ENCODE measurements at places on chromosomes 1 and 21.

DNA sequence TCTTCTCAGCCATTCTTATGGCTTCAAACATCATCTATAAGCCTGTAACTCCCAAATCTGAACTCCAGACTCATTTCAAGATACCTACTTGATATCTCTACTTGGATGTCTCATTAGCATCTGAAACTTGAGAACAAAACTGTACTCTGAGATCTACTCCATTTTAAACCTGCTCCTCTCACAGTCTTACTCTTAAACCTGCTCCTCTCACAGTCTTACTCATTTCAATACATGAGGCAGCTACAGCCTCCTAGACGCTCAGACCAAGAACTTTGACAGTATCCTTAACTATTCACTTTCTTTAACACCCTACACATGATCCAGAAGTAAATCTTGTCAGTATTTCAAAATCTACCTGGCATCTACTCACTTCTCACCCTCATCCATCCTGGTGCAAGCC is 54.3 kb downstream of the NBPF6 start:
- no peak for DNase-seq

DNA sequence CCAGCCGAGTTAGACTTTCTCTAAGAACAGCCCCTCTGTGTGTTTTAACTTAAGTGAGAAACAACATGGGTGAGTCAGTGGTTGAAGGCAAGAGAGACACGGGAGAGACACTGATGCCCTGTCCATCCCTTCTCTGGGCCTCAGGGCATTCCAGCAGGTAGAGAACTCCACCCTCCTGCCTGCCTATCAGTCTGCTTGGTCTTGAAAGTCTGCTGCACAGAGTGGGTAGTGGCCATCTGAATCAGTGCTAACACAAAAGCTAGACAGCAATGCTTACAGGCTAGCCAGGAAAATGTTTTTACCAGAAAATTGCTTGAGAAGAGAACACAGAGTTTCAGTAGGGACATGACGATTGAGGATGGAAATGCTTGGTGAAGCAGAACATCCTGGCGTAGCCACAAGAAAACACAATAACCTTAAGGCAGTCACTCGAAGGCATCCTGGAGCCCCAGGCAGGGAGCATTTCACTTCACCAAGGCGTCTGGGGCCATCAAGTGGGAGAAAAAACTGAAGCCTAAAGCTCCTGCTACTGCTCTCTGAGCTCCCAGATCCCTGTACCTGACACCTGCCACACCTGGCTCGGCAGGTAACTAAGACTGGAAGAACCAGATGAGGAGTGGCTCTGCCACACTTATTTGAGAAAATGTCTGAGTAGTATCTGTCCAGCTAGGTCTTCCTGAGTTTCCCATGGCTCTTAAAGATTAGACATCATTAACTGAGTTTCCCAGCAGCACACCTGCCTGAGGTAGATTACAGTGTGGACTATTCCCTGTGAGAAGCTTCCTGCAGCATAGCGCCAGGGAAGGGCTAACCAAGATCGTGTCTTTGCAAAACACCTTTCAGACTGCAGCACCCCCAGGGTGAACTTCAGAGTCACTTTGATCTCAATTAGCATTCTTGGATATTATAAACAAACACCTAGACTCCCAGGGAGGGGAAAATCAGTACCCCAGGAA is 18.1 kb upstream of the LBR start:
- DNase-seq = no peak

- DNase-seq = no peak
These were observed 92.8 kb upstream of the IFFO2 start for GRCh38 chr1:19049128-19049768.

GRCh38 chr21:31530897-31531705 is 128.4 kb upstream of the SOD1 start:
- no peak for DNase-seq

DNA sequence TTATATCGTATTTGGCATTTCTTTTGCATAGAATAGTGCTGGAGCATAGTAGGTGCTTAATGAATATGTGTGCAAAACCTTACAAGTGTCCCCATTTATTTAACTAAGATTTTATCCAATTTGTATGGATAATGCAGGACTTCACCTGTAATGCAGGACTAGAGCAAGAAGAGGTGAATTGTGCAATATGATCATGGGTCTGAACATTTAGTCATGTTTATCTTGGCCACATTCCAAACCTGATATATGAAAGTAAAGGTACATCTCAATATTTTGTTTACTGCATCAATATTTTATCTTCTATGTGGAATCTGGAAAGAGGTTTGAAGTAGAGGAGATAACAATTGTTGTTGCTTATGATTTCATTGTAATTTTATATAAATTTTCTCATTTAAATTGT is 1626.7 kb upstream of the B3GALT2 start:
- no peak for DNase-seq

DNA sequence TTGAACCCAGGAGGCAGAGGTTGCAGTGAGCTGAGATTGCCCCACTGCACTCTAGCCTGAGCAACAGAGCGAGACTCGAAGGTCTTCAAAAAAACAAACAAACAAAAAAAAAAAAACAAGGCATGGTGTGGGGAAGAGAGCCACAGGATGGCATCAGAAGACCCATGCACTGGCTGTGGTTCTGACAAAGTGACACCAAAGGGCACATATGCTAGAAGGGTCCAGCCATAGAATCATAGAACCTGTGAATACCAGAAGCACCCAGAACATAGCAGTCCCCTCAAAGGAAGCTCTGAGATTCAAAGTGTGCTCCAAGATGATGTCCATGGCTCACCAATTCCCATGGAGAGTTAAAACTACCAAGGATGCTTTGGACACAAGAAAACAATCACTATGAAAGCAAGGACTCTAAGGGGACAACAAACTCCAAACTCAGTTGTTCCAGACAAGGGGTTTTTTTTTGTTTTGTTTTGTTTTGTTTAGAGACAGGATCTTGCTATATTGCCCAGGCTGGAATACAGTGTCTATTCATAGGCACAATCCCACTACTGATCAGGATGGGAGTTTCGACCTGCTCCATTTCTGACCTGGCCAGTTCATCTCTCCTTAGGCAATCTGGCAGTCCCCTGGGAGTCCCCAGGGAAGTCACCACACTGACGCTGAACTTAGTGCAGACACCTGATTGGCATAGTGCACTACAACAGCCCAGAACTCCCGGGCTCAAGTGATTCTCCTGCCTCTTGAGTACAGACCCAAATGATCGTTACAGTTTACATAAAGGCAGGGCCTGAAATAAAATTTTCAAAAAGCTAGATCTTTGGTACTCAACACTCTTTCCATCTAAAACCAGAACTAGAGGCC is 56.4 kb downstream of the TGFBR3 start:
- no peak for DNase-seq

- DNase-seq = peak; percentile 32
These were observed 17.7 kb upstream of the PTPRC start for GRCh38 chr1:198620951-198621824.

GRCh38 chr1:244605835-244606370 is 47.0 kb upstream of the DESI2 start:
- DNase-seq = no peak

DNA sequence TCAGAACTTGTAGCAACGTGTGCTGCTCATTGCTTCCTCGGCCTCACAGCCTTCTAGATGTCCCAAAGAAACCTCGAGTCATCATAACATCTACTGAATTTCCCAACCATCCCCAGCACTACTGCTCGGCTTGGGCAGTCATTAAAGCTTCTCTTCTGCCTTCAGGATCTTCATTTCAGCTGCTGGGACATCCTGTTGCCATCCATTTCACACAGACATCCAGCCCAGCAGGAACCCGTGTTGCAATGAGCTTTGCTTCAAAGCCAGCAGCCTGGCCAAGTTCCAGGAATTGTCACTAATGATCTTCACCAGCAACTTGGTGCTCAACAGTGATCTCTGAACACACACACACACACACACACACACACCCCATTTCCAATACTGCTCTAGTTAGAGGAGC is 18.5 kb downstream of the WLS start:
- no peak for DNase-seq

All from left kidney (tissue), 8 donors.